ENCODE measurements at places on chromosomes 6 and 20.

GRCh38 chr6:88562353-88563276, 396.5 kb upstream of the CNR1 start:
- DNase-seq = no peak

DNA sequence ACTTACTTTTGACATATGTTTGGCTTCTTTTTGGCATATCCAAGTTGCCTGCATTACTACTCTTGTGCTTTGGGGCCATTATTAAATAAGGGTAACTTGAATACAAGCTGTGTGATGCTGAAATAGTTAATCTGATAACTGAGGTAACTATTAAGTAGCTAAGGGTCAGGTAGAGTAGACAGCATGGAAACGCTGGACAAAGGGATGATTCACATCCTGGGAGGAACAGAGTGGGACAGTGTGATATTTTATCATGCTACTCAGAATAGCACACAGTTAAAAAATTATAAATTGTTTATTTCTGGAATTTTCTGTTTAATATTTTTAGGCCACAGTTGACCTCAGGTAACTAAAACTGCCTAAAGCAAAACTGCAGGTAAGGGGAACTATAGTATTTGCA, 483.9 kb downstream of the RFPL4B start:
- DNase-seq = no peak

- DNase-seq = no peak
Observed at GRCh38 chr20:19943061-19943521, 74.1 kb upstream of the NAA20 start.

DNA sequence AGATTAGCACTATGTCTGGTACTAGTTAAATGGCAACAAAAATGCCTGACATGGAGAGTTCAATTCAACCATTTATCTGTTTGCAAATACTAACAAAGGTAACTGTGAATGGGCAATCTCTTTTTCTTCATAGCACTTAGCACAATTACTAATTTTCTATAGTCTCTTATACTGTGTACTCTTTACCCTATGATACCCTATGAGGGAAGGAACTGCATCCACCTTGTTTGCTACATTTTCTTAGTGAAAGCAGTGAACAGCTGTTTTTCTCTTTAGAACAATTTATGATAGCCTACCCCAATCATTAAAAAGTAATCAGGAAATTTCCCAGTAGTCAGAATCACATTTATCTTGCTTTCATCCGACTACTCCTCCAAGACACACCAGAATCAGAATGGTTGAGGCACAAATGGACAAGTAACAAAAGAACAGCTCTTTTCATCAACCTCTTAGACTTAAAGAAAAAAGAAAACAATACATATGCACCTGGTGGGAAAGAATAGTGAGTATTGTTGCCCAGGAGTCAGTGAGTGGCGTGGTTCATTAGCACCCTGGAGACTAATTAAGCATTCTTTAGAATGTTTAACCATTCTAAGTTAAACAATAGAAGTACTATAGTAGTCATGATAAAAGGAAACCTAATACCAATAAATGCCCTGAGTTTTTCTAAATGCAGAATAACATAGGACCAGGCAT, 16.7 kb downstream of the ZNF292 start:
- no peak for DNase-seq

GRCh38 chr6:74170118-74170517, 474.1 kb downstream of the CD109 start:
- peak; percentile 15 for DNase-seq

DNA sequence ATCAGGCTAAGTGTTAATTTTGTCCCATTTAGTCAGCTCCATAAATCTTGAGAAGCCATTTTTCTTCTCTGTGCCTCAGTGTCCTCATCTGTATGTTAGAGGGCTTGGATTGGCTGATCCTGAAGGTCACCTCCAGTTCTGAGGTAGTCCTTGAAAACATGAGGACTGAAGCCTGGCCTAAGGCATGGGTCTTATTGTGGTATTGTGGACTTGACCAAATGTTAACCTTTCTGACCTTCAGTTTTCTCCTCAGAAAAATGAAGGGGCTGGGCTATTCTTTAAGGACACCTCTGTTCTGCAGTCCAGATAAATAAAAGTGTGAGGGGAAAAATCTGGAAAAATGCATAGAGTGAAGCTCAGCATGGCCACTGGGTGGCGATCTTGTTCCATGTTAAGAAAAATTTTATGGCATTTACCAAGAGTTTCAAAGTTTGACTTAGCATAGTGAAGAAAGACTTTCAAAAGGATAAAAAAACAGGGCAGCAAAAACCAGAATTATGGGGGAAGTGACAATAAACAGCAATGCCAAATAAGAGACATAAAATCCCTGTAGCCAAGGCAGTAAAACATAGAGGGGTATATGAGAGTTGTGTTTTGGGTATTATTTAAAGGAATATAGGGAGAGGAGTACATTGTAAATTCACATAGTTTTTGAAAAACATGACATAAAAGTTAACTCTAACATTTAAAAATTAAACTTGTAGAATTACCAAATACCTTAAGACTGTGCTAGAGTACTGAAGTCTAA, 13.2 kb upstream of the TFB1M start:
- DNase-seq = no peak

- DNase-seq = no peak
Observed at GRCh38 chr6:47098570-47098993, 56.5 kb upstream of the ADGRF1 start.

DNA sequence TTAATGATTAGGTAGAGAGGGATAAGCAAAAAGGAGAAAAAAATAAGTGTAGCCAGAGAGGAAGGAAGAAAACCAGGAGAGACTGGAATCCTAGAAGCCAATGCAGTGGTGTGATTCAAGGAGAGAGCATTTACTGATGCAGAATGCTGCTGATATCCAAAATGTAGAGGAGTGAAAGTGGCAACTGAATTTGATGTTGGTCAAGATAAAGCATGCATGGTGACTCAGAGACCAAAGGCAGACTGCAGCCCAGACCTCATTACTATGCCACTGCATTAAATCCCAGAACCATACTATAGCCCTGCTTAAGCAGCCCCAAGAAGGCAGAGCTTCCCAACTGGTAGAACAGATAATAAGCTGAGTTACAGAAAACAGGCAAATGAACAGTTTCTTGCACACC, 15.8 kb downstream of the KLHL32 start:
- no peak for DNase-seq

- DNase-seq = no peak
Observed at GRCh38 chr20:12171923-12172524, 254.3 kb downstream of the BTBD3 start.

- DNase-seq = no peak
Observed at GRCh38 chr6:163937071-163937470, 522.6 kb downstream of the QKI start.

DNA sequence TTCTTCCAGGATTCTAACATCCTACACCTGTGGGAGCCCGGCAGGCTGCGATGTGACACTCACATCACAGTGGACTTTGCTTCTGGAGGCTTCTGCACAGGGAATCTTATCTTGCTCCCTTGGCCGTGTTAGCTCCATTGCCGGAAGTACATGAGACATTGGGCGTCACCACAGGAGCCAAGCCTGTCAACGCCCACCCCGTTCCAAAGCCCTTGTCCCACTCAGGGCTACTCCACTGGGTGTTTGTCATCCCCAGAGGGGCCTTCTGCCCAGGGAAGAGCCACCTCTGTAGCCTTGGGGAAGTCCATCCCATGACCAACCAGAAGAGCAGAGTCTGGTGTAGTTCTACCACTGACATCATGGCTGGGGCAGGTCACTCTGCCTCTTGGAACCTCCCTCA, 1.7 kb downstream of the RAB44 start:
- no peak for DNase-seq

DNA sequence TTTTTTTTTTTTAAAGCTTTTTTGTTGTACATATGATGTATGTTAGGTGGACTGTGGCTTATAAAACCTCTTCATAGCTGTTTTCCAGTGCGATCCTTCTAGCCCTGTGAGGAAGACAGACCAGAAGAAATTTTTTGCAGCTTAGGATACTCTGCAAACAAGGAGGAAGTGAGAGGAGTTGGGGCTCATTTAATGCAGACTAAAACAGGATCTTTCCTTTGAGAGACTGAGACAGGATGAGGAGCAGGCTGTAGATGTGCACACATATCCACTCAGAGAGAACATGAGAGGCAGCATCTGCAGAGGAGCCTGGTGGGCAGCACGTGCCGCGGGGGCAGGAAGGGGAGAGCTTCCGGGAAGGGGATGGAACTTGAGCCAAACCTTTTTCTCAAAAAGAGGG, 45.7 kb downstream of the PPARD start:
- DNase-seq = no peak

- no peak for DNase-seq
Observed at GRCh38 chr20:41229259-41229658, 88.3 kb downstream of the ZHX3 start.

DNA sequence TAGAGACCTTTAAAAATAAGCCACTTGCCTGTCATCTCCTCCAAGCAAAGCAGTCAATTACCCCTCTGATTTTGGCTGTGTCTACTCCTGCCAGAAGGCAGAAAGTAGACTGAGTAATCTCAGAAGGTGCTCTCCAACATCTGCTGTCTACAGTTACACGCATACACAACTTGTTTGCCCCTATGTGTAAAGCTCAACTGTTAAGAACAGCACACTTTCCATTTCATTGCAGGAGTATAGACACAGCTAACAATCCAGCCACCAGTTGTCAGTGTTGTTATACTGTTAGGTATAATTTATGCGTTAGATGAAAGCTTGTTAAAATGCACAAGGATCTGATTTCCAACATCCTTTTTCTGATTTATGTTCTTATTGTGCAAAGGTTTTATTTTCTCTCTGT, 88.2 kb downstream of the SAMD3 start:
- DNase-seq = no peak

- DNase-seq = no peak
Observed at GRCh38 chr20:33477386-33478234, 12.3 kb upstream of the CBFA2T2 start.

- no peak for DNase-seq
Observed at GRCh38 chr6:46128476-46128875, 1.3 kb upstream of the ENPP4 start.

GRCh38 chr6:97663252-97663651, 380.2 kb upstream of the MMS22L start:
- DNase-seq = no peak

- no peak for DNase-seq
Observed at GRCh38 chr6:117226778-117227177, 38.6 kb upstream of the VGLL2 start.

DNA sequence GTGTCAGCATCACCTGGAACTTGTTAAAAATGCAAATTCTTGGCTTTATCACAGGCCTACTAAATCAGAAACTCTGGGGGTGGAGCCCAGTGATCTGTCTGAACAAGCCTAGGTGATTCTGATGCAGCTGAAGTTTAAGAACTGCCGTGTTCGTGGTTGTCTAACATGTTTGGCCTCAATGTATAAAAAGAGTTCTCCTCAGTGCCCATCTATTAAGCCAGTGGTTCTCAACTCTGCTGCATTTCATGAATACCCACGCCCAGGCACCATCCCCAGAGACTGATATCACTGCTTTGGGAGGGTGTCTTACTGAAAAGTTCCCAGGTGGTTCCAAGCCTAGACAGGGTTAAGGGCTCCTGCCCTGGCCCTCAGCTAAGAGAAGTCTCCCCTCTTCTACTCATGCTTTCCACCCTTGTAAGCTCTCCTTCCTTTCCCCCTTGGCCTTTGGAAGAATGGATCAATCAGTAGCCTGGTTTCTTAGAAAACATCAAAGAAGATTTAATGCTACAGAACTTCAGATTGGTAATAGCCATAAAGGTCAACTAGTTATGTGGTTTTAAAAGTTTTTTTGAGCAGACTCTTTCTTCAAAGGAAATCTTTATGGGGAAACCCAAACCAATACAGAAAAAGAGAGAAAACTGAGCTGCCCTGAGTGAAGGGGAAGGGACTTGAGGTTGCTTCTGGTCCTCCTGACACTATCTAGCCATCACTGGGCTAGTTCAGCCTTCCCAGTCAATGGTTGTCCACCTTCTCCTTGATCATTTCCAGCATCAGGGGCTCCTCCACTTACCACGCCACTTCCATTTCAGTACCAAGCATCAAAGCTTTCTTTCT, 38.9 kb upstream of the TNFAIP3 start:
- DNase-seq = no peak

GRCh38 chr6:79438030-79438429, 99.2 kb downstream of the LCA5 start:
- peak; percentile 31 for DNase-seq

DNA sequence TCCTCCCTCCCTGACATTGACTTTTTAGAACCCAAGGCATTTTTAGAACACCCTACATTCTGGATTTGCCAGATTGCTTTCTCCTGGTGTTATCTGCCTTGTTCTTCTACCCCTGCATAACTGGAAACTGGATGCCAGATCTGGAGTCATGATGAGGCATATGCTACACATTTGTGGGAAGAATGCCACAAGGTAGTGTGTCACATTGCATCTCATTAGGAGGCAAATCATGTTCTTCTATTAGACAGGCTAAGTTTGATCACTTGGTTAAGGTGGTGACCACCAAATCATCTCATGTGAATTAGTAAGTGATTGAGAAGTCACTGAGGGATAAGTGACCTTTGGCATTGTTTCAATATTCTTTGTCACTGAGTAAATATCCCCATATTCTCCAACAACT, 12.9 kb upstream of the NKX2-2 start:
- DNase-seq = no peak

DNA sequence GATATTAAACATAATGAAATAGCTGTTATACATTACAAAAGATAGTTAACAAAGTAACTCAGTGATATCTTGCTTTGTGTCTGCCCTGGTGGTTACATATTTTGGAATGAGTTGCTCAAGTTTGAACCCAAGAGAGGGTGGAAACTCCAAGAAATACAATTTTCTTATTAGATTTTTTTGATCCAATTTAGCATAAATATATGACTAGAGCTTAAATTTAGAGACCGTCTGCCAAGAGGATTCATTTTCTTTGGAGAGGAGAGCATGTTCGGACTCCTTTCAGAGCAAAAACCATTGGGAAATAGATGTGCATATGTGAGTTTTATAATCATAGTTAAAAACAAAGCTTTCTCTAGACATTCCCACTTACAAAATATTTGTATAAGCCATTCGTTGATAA, 353.4 kb downstream of the EPM2A start:
- DNase-seq = no peak

- no peak for DNase-seq
Observed at GRCh38 chr6:166623318-166623717, 3.7 kb downstream of the RPS6KA2 start.

DNA sequence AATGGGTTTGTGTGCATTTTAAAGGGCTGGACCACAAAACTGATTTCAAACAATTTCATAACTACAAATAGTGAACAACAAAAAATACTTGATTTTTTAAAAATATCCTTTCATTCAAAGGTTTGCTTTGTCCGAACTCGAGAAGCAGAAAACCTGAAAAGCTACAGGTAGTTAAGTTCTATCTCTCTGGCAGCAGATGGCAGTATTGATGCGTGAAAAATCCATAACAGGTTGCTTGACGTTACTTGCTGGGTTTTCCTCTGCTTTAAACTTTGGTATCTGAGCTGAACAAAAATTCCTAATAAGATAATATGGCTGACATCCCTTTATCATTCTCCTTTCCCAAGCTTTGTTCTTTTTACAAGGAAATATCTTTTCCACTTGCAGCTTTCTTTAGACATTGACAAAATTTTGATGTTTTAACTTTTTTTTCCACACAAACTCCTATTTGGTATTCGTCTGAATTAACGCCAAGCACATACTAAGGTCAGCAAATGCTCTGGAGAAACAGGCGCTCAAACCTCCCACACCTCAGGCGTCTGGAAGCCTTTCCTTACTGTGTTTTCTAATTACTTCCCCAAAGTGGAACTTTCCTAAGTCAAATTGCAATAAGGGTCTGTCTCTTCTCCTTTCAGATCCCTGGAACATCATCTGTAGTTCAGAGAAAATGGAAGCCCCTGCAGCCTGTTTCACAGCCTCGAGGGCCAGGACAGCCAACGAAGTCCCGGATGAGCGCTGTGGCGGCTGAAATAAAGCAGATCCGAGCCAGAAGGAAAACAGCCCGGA, 50.3 kb upstream of the GFRAL start:
- peak; percentile 1 for DNase-seq

- DNase-seq = peak; percentile 86
Observed at GRCh38 chr6:21800948-21801438, 207.4 kb downstream of the SOX4 start.
